ENCODE measurements at places on chromosomes 7 and 10.

GRCh38 chr7:75993689-75994387 lies 557 bp downstream of the TMEM120A start:
- peak; percentile 63 for DNase-seq

DNA sequence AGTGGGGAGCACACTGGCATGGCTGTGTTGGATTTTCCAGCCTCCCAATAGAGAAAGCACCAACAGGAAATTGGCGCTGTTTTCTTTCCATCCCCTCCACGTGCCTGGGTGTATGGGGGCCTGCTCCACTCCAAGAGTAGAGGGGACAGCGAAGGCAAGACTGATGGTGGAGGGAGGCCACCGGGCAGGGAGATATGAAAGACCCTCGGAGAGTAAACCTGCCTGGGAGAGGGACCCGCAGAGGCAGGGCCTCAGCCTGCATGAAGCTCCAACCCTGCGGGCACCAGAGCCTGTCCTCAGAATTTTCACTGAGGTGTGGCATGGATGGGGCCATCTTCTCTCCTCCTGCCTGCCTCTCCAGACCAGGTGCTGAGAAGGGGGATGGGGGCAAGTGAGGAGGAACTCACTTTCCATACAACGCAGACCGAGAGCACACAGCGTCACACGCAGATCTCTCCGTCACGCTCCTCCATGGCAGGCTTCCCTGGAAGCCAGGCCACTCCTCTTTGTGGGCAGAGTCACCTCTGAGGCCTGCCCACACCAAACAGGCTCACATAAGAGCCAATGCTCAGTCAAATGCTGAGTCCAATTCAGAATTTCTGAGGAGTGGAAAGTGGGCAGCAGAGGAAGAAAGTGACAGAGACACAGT lies 18.8 kb downstream of the ANXA11 start:
- no peak for DNase-seq

DNA sequence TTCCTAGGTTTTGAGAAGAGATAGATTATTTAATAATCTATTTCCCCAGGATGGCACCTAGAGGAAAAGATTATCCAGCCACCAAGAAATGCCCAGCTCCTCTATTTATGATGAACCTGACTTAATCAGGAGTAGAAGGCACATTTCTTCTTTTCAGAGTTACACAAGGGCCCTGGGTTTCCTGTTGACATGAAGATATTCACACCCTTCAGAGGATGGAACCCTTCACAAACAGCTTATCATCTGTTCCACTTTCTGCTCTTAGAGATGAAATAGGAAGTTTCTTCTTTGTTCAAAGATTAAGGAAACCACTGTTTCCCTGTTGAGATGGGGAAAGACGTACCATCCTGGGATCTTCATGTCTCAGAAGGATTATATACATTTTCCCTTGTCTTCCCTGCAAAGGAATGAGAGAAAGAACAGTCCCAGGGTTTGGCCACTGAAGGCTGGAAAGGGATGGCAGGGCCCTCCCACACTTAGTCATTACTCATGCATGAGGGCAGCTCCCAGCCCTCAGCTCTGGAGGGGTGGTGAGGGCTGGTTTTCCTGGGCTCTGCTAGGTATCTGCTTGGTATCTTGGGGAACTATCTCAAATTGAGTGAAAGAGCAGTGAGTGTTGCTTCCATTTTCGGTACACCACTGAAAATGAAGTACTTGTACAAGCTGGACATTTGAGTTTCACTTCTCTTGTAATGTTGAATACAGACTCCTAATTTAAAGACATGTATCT lies 64.0 kb downstream of the MTPAP start:
- DNase-seq = no peak

DNA sequence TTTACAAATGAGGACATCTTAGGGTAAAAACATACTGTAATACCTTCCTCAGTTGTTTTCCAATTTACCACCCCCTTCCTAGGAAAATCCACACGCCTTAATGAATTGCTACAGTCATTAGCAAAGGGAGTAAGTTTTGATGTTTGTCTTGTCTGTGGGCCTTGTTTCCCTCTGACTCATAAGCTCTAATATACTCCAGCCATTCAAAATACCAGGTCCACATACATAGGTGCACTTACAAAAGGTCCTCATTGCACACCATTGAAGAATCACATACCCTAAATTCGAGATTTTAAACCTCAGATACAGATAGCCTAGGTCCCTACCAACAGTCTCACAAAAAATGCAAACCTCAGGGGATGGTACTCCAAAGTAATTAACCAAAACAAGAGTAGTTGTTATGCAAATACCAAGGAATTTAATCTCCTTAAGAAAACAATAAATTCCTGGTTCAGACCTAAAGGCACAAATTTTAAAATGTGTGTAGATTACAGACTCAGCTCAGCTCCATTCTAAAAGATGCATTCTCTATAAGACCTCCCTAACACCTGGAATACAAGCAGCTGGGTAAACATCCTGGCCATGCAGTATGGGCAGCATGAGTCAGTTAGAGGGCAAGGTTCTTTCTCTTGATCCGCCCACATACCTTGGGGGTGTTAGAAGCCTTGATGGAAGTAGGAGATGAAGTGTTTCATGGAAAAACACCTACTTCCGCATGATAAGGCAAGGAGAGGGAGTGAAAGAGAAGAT lies 3.0 kb upstream of the LIPK start:
- no peak for DNase-seq

DNA sequence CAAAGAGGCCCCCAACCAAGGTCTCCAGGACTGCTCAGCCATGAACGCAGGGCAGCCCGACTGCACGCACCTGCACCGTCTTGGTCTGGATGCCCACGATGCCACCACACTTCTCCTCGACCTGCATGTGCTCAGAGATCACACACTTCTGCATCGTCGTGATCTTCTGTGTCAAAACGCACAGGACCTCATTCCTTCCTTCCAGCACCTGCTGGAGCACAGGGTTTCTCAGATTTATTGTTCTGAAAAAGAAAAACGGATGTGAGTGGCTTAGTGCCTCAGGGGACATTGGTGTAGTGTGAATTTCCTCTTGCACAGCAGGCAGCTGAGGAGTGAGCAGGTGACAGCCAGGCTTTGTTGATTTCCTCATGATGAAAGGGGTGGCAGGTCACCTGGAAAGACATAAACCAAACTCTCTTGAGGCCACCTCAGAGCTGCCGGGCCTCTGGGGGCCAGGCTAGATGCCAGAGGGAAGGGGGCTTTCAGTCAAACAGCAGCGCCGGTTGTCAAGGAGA lies 38.2 kb downstream of the GSDME start:
- DNase-seq = no peak

DNA sequence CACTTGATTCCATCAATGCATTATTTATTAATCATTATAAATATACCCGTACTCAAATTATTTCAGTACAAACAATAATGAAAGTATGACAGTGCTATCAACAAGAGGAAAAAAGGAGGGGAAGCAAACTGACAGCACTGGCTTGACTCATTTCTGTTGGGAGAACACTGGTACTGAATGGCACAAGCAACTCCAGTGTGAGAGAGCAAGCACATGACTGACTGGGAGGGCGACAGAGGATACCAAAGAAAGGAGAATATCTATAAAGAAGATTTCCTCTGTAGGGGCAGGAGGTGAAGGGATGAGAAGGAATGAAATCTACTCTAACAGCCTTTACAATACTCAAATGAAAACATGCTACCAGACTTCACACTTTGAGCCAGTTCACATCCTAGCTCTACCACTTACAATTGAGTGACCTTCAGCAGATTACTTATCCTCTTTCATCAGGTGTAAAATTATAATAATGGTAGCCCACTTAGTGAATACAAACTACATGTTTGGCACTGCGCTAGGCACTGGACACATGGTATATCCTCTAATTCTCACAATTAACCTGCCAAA lies 1.5 kb downstream of the USP54 start:
- DNase-seq = no peak

DNA sequence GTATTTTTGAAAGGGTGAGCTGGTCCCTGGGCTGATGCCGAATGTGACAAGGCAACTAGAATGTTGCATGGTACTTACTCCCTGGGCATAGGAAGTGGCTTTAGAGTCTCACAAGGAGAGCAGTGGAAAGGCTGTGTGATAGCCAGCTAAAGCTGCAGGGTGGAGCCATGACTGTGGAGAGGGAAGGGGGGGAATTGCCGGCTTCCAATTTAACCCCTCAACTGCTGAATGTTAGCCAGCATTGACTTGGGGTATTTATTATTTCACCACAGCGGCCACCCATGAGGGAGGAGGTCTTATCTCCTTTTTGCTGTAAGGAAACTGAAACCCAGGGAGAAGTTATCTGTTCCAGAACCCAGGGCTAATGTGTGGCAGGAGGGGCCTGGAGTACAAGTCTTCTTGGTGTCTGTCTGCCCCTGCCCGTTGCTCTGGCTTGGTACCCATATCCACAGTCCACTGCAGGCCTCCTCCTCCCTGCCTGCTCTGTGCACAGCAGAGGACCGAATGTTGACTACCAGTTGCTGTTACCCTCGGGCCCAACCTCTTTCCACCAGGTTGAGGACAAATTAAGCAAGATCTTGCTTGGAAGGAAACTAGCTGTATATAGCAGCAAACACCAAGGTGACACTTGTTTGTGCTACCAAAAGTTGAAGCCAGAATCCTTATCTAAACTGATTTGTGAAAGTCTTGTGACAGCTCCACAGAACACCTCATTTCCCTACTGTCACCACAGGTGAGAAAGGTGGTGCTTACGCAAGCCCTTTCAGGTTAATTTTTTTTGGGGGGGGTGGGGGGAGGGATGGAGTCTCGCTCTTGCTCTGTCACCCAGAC lies 37.6 kb downstream of the WBP1L start:
- DNase-seq = no peak

DNA sequence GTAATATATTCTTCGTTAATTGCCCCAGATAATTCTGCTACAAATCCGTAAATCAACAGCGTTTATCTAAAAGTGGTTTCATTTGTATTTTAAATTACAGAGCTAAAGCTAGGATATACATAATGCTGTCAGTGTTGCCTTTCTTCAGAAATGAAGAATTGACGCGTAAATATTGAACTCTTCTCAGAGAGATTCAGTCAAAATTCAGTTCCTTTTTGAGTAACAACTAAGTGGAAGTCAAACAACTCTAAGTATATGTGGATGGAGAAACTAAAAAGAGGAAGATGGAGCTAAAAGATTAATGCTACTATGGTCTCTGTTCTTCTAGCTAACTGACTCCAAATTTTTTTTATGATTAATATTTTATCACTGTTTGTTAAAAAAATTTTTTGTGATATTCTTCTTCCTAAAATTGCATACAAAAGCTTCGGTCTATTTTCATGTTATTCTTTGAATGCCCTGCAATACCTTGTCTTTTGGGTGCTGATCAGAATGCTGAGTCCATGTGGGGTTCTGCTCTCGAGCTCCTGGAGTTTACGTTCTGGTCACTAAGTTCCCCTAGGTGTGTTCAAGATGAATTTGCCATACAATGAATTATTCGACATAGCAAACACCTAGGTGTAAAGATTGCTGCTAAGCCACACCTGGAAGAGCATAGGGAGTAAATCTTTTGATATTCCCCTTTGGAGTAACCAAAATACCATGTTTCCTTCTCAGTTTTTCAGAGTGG lies 20.7 kb downstream of the MDFIC start:
- no peak for DNase-seq

GRCh38 chr7:115208710-115209560 lies 287.0 kb downstream of the MDFIC start:
- DNase-seq = no peak

- DNase-seq = no peak
These were observed 26.9 kb downstream of the ZEB1 start for GRCh38 chr10:31345886-31346285.

DNA sequence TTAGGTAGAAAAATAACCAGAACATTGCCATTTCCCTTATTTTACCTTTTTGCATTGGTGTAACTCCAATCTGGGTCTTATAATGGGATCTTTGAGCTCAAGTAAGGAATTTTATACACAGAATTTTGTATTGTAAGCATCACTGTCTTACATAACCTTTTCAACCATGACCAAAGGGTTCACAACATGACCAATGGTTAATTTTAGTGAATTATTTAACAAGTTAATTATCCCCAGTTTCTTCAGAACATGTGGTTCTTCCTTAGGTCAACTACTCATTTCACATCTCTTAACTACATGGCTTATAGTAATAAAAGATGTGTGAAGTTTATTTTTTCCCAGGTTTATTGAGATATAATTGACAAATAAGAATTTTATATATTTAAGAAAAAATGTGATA lies 74.2 kb upstream of the RHOBTB1 start:
- DNase-seq = no peak

- no peak for DNase-seq
These were observed 213.1 kb upstream of the FRMD4A start for GRCh38 chr10:14543904-14544210.

- DNase-seq = no peak
These were observed 128.8 kb upstream of the FAM20C start for GRCh38 chr7:63521-64021.

- DNase-seq = no peak
These were observed 51.2 kb downstream of the VIPR2 start for GRCh38 chr7:159093351-159093971.

GRCh38 chr7:1758028-1758858 lies 88.2 kb downstream of the ELFN1 start:
- no peak for DNase-seq

- peak; percentile 13 for DNase-seq
These were observed 32.5 kb upstream of the EPC1 start for GRCh38 chr10:32379318-32379949.

GRCh38 chr7:6446838-6447580 lies 745 bp downstream of the DAGLB start:
- DNase-seq = peak; percentile 23

- no peak for DNase-seq
These were observed 61.0 kb upstream of the DUSP5 start for GRCh38 chr10:110436554-110437350.

DNA sequence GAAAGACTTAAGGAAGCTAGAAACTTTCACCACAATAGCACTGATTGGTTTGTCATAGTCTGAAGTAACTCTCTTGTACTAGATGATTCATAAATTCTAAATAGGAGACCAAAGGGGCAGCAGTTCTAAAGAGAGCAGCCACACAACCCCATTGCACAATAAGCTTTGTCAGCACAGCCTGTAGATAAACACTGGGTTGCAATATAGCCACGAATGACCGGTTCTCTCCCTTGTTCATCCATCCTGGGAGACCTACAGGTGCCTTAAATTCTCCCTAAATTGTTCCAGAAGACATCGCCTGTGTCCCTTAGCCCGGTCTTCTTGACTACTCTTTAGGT lies 167.0 kb downstream of the SNX13 start:
- no peak for DNase-seq
